ENCODE measurements at places on chromosomes 7 and 10.

- DNase-seq = no peak
Measured at GRCh38 chr10:120691625-120692024, 159.5 kb upstream of the WDR11 start.

- DNase-seq = no peak
Measured at GRCh38 chr7:50729962-50730361, 52.7 kb downstream of the GRB10 start.

- no peak for DNase-seq
Measured at GRCh38 chr10:393106-393745, 258.0 kb downstream of the ZMYND11 start.

DNA sequence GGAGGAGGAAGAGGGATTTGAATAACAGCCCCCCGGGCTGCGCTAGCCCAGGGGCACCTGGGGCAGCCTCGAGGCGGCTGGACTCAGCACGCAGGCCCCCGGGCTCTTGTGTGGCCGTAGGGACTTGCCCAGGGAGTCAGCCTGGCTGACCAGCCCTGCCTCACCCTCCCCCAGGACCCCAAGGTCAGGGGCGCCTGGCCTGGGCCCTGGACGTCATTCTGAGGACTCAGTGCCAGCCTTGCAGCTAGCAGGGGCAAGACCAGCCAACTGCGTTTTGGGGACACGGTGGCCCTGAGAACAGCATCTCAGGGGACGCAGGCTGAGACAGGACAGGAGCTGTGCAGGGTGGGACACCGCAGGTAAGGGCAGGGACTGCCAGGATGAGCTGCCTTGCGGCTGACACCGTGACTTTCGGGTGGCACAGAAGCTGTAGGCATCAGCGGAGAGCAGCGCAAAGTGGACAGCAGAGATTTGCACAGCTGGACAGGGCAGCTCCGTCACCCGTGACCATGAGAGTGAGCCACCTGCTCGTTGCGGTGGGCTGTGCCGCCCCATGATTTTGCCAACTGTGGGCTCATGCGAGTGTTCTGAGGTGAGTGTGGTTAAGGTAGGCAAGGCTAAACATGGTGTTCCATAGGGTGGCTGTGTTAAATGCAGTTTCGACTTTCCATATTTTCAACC lies 48.1 kb upstream of the UBE3C start:
- no peak for DNase-seq

DNA sequence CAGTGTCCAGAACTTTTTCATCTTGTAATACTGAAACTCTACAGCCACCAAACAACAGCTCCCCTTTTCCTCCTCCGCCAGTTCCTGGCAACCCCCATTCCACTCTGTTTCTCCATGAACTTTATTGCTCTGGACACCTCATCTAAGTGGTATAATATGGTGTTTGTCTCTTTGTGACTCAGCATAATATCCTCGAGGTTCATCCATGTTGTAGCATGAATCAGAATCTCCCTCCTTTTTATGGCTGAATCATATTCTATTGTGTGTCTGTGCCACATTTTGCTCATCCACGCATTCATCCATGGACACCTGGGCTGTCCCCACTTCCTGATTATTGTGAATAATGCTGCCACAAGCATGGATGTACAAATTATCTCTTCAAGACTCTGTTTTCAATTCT lies 124.4 kb upstream of the FGFR2 start:
- DNase-seq = no peak

GRCh38 chr7:20352573-20353306 lies 22.0 kb downstream of the ITGB8 start:
- DNase-seq = peak; percentile 13

- DNase-seq = peak; percentile 72
Measured at GRCh38 chr7:130942211-130942964, 208.4 kb upstream of the KLF14 start.

DNA sequence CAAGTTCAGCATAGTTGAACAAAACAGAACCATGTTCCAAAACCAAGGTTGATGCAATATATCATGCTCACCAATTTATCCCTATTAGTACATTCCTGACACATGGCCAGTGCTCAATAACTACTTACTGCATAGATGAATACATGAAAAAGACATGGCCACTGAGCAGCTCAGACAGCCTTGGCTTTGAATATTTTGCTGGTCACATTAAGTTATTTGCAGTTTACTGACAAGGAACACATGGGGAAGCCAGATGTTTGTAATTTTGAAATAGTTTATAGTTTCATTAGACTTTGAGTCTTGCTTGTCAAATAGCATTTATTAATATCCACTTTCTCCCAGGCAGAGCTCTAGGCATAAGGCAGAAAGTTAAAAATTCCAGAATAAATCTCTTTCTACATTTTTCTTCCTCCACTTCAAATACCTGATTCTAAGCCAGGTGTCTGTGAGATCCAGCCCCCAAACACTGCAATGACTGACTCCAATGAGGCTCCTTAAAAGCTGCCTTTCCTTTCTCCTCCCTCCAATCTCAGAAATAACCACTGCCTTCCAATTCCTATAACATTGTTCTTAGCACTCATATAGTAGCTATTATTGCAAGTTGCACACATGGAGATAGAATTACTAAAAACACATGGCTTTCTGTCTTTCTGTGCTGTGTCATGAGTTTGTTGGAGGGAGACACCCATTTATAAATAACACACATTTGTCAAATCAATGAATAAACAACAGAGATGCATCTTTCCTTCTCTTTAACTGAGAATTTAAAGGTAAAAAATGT lies 91.3 kb downstream of the PCGF5 start:
- no peak for DNase-seq

GRCh38 chr7:33444511-33444910 lies 315.1 kb downstream of the BBS9 start:
- DNase-seq = no peak

DNA sequence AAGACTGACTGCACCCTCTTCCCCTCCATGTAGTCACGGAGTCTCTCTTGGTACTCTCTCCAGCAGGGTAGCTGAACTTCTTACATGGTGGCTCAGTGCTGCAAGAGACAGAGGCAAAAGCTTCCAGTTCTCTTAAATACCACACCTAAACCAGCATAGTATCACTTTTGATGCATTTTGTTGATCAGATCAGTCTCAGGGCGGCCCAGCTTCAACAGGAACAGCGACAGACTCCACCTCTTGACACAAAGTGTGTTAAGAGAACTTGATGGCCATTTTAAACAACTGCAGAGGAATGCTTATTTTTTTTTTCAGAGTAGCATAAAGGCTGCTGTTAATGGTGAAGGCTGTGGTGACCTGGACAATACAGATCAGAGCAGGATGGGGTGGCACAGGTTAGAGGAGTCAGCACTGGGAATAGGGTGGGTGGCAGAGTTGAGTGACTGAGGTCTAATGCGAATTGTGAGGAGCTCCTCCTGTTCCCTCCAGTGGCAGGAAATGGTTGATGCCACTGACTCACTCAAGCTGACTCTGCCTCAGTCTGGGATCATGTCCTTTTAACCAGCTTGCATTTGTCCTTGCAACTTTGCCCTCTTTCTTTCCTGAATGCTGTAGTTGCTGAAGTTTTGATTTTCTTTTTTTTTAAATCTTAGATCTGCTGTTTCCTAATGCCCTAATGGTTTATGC lies 17.3 kb downstream of the MGAM start:
- peak; percentile 8 for DNase-seq

GRCh38 chr7:6430271-6430940 lies 17.3 kb downstream of the DAGLB start:
- DNase-seq = peak; percentile 27

DNA sequence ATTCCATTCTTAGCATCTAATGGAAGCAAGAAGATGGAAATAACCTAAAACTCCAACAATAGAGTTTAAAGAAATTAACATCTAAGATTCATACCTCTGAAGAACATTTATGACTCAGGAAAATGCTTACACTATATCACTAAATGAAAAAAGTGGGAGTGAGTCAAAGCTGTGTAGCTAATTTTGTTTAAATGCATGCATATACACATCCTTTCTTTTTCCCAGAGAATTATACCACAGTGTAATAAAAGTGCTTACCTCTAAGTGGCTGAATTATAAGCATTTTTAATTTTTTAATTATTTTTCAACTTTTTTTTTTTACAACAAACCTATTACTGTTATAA lies 44.3 kb downstream of the CCDC71L start:
- no peak for DNase-seq

GRCh38 chr10:93379731-93380575 lies 102.2 kb downstream of the MYOF start:
- DNase-seq = no peak

DNA sequence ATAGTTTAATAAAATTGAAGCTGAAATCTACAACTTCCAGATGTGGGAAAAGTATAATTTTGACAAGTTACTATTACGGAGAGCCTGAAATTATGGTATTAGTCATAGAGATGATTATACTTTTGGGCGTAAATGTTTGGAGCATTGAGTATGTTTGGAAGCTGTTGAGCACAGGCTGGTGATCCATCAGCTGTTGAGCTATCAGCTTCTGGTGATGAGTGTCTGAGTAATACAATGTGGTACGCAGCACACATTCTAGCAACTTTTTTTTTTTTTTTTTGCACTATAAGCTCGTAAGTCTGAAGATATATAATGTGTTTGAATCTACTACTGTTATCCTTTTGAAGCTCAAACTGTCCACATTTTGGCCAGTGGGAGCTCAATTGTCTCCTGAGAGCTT lies 123.4 kb downstream of the ATE1 start:
- DNase-seq = no peak

GRCh38 chr7:107777702-107778101 lies 25.3 kb downstream of the SLC26A3 start:
- no peak for DNase-seq

DNA sequence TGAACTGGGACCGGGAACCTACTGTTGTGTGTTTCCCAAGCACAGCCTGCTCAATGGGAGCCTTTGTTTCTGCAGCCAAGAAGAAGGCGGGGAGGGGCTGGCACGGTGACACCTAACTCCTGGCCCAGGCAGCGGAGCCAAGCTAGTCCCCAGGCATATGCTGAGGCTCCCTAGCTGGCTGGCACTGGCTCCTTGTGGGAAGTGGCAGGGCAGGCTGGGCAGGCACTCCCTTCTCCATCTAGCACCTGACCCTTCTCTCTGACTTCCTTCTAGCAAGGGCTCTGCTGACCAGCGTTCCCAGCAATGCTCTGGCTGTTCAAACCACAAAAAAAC lies 325.0 kb downstream of the PLXNA4 start:
- DNase-seq = no peak

- no peak for DNase-seq
Measured at GRCh38 chr7:83109352-83109751, 53.3 kb downstream of the PCLO start.

DNA sequence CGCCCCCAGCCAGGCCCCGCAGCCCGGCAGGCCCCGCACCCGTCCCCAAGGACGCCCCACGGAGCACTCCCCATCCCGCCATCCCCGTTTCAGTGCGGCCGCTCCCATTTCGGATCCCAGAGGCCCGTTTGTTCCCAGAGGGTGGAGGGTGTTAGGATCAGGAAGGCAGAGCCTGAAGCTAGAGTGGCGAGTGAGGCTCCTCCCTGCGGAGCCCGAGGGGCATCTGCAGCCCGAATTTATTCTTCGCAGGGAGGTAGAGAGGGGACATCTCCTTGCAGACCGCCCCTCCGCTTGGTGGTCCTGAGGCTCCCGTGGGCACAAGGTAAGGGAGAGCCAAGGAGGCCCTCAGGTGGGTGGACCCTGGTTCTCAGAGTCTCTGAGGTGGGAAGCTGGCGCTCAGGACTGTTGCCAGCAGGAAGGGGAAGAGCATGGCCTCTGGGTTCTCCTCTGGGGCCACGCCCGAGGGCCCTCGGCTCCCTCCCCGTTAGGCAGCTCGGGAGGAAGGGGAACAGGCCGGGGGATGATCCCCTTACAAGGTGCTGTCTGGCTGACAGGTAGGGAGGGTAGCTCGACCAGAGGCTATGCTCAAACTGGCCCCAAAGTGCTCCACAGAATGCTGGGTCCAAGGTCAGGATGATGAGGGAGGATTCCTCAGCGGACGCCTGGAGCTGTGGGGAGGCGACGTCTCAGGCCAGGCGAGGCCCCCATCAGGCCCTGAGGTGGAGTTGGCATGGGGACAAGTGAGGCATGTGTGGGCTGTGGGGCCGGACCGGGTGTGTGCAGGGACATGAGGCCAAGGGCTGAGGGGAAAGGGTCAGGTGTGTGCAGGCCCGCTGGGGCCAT lies 17.4 kb downstream of the POLL start:
- no peak for DNase-seq

DNA sequence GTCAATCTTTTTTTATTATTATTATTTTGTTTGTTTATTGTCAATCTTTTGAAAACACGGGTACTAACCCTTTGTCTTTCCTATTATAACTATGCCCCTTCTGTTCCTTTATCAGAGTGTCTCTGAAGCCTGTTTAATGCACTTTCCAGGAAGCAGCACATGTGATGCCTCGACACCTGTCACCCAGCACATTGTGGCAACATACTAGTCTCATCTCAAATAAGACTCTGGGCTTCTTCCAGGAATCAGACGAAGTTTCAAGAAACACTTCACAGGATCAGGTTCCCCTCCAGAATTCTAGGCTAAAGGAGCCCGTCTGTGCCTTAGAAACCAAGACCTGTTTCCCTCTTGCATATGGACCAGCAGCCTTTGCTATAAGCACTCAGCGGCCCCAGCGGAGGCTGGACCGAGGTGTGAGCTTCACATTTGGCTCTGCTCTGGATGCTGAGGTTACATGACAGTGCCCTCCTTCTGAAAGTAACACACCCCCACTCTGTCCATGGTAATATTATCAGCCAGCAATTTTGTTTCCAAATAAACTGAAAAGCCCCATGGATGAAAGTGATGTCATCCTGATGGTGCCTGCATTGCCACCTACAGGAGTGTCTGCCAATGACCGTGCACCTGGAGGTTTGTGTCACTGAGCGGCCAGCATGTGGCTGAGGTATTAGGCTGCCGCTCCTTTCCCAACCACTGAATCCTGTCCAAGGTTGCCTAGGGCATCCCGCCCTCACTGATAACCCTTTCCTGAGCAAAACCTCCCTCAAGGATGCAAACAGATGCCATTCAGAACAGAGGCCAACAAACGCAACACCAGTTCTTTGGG lies 38.1 kb downstream of the MKI67 start:
- DNase-seq = no peak

DNA sequence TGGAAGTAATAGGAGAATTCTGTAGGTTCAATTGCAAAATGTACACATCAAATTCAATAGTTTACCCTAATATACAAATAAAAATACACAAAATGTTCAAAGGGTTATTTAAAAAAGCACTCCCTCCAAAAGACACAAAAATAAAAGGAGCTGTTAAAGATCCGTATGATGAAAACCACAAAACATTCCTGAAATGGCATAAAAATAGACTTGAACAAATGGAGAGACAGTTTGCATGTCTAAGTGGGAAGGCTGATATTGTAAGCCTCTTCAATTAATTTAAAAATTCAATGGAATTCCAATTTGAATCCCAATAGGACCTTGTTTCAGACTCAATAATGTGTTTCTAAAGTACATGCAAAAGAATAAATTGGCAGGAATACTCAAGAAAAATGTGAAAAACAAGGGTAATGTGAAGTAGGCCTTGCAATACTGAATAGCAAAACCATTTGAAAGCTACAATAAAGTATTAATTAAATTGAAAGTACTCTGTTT lies 38.0 kb upstream of the INSYN2A start:
- DNase-seq = no peak

DNA sequence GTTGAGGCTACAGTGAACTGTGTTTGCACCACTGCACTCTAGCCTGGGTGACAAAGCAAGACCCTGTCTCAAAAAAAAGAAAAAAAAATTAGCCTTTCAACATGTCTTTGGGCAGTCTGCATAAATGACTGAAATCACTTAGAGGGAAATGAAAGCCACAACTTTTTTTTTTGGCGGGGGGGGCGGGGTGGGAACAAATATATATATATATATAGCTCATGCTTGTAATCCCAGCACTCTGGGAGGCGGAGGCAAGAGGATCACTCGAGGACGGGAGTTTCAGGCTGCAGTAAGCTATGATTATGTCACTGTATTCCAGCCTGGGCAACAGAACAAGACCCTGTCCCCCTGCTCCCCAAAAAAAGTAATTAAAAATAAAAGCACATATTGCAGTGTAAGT lies 23.4 kb upstream of the MICU1 start:
- no peak for DNase-seq
